ENCODE measurements at places on chromosomes 5 and 9.

- no peak for DNase-seq
Measured at GRCh38 chr5:61273279-61273975, 58.6 kb upstream of the ZSWIM6 start.

GRCh38 chr5:14773588-14773987, 98.0 kb downstream of the ANKH start:
- DNase-seq = no peak

DNA sequence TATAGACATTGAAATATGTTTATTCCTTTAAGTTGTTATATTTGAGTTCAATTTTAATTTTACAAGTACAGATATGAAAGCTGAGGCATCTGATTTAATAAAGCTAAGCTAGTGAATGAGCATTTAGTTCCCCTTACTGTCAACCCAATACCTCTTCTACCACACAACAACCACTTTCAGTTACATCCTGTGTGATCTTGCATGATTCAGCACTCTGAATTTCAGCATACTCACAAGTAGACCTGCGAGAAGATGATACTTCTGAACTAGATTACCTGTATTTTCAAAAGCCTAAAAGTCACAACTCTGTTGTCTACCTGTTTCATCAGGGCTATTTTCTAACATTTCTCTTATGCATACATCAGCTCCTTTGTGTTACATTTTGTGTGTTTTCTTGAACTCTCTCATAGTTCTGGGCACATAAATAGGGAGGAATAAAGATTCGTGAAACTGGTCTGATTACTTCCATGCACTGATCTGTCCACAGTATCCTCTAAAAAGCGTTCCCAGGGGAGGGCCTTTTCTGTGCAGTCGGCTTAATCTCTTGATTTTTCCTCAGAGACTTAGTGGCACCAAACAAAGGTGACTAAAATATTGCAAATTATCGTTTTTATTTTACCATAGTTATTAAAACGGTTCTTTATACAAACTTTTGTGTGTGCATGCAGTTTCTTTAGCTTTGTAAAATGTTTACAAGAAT, 2025.5 kb upstream of the NUDT12 start:
- no peak for DNase-seq

GRCh38 chr5:73204332-73204731, 31.3 kb downstream of the TMEM174 start:
- no peak for DNase-seq

GRCh38 chr9:125399666-125400065, 138.0 kb downstream of the GAPVD1 start:
- no peak for DNase-seq

- no peak for DNase-seq
Measured at GRCh38 chr5:110441035-110441434, 285.4 kb downstream of the TMEM232 start.

Measured in stimulated activated CD4-positive, alpha-beta T cell treated with anti-CD3 and anti-CD28 coated beads, Interleukin-2, amount 100 ng/mL, for 48 hours (primary cell).